Activated CD4-positive, alpha-beta memory T cell treated with anti-CD3 and anti-CD28 coated beads for 36 hours (primary cell): ENCODE measurements at places on chromosomes 2 and 18.

- DNase-seq, result no peak
Observed at GRCh38 chr2:1968988-1969700, 224.8 kb upstream of the PXDN start.

GRCh38 chr18:70459251-70459650 is 170.4 kb downstream of the SOCS6 start:
- no peak for DNase-seq

- DNase-seq, result no peak
Observed at GRCh38 chr2:205722283-205722918, 40.1 kb downstream of the NRP2 start.

DNA sequence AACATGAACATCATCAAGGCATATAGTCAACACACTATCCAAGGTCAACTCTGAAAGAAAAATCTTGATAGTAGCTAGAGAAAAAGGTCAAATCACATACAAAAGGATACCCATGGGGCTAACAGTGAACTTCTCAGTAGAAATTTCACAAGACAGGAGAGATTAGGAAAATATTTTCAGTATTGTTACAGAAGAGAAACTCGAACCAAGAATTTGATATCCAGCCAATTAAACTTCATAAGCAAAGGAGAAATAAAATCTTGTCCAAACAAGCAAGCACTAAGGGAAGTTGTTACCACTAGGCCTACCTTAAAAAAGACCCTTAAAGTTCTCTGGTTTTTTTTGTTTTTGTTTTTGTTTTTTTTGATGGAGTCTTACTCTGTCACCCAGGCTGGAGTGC is 242.5 kb downstream of the EXOC6B start:
- no peak for DNase-seq

DNA sequence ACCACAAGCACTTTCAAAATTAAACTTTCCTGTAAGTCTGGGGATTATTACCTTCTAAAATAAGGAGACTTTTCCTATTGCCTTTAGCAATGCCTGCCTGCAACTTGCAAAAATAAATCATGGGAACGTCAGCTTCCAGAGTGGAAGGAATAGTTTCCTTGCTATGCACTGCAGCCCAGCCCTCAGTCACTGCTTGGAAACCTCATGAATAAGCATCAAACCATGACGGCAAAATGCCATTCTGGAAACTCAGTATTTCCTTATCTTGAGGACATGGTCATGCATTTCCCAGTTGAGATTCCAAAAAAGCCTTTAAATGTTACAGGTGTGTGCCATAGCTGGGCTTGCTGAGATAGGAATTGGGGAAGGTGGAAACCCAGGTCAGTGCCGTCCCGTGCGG is 84.2 kb upstream of the OTOS start:
- peak; percentile 2 for DNase-seq

GRCh38 chr2:149783284-149783683 is 195.7 kb upstream of the MMADHC start:
- DNase-seq, result no peak

GRCh38 chr2:179691235-179691634 is 170.2 kb downstream of the ZNF385B start:
- DNase-seq, result no peak

DNA sequence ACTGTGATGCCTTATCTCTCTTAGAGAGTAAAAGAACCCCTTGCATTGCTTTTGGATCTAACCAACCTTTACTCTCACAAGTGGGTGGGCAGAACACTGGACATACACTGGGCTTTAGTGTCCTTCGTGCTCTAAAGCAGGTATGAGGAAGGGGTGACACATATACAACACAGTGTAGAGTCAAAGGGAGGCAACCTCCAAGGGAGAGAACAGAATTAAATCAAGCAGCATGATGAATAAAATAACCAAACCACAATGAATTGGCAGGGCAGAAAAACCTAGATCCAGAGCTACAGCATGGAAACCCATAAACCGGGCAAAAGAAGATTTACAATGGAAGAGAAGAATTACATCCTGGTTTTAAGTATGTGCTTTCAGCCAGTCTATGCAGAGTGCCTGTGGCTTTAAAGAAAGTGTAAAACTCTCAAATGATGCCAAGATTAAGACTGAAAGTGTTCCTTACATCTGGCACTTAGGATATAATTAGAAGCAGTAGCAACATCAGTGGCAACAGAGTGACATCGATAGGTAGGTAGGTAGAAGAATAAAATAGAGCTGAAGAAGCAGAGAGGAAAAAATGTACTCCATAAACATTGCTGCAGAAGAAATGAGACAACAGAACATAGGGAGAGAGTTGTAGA is 191.7 kb upstream of the ZC3H15 start:
- DNase-seq, result no peak

DNA sequence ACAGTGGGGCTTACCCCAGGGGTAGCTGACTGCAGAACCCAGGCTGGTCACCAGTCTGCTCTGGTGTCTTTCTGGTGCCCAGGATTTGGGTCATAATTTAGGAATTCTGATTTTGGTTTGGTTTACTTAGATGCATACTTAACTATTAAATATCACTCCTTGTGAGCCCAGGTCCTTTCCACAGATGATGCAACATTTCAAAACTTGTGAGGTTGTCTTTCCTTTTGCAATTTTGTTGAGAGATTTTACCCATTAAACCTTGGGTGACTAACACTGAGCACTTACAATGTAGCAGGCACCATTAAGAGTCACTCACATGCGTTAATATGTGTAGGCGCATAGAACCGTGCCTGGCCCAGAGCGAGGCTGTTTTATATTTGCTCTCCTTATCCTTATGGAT is 61.8 kb upstream of the RPL31 start:
- no peak for DNase-seq

DNA sequence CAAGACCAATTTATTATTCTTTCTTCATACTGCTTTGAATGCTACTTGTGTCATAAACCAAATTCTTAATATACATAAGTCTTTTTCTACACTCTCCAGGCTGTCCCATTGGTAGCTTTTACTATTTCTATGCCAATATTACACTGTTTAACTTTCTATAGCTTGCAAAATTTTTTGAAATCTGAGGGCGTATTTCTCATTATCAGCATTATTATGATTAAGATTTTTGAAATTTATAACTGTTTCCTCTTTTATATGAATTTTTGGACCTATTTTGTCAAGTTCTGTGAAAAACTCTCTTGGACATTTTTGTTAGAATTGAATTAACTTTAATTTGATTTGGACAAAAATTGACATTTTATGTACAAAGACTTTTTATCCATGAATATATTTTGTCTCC is 98.6 kb downstream of the GFPT1 start:
- DNase-seq, result no peak

DNA sequence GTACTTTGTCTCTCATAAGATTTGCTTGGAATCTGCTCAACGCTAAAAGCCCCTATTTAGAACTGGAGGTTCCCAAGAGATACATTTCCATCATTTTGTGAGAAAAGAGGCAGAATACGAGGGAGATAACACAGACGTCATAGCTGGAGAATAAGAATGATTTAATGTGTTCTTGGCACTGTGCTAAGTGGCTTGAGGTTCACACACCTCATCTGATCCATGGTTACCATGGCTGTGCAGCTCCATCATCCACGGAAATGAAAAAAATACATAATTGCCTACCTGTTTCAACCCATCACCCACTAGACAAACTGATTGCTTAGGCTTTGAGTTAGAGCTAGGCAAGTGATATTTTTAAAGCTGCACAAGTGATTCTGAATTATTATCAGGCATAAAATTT is 227.6 kb downstream of the SLC8A1 start:
- DNase-seq, result no peak

DNA sequence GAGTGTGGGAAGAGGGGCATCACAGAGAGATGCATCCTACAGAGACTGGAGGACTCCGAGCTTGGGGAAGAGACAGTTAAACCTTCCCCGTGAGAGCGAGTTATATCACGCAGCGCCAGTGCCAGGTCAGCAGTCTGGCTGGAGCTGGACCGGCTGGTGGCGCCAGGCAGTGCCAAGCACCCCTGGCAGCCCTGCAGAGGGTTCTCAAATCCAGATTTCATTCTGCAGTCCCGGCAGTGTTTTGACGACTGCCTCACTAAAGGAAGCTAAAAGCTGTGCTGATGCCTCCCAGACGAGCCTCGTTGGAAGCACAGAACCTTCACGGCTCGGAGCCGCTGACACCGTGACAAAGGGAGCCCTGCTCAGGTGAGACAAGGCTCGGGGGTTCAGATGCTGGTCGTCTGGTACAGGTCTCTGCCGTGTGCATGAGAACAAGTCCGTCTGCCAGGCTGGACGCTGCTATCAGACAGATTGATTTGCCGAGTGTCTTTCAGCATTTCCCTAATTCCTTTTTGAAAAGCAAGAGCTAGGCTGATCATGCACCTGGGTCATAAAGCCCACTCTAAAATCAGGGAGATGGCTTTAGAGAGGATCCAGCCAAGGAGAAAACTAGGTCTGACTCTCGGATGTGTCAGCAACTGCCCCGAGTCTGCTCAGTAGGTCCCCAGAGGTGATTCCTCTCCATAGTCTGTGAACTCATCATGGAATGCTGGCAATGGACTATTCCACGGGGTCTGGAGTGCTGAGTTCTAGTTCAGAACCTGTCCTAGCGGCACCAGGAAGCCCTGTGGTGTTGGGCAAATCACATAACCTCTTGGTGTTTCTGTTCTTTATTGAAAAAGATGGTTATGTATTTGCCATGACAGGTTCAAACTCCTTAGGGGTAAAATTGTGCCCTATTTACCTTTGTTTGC is 240.6 kb downstream of the SOX11 start:
- no peak for DNase-seq

DNA sequence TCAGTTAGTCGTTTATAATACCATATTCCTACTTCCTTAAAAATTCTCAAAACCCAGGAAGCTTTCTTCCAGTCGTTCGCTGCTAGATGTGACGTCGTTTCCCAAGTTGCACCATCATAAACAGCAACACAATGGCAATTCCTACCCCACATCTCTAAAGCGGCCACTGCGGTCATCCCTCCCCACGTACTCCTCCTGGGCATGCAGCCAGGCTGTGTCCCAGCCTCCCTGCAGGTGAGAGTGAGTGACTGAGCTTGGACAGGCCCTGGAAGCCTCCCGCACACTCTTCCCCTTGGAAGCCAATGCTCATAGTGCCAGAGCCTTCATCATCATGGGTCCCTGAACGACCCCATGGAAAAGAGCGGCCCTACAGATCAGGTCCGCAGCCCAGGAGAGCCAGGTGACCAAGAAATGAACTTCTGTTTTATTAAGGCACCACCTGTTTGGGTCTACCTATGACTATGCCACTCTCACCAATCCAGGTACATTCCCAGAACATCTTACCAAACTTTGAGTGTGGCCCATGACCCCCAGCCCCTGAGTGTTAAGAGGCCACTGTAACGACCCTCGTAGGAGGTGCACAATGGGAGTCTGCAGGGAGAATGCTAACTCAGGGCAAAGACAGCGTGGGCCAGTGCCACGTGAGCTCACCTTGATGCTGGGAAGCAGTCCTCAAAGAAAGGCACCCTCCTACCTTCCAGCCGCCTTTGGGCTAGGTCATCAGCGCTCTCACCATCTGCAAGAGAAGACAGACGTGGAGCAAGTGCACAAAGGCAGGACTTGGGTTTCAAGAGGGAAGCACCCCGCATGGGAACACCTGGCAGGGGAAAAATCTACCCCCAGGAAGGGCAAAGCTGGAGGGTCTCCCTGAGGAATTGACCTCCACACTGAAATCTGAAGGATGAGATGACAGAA is 74.7 kb upstream of the RAB6C start:
- no peak for DNase-seq

DNA sequence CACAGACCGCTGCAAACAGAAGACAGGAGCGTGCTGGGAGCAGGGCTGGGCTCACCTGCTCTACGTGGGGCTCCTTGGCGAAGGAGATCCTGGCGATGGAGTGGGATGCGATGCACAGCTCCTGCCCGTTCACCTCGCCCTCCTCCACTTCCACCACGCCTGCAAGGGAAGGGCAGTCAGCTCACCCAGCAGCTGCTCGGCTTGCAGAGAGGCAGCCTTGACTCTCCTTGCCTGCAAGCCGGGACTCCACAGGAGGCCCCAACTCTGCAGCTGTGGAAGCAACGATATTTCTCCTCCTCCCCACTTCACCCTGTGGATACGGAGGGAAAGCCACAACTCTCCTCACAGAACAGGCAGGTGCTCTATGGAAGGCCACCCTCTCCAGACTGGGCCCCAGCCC is 35.1 kb downstream of the THAP4 start:
- no peak for DNase-seq

DNA sequence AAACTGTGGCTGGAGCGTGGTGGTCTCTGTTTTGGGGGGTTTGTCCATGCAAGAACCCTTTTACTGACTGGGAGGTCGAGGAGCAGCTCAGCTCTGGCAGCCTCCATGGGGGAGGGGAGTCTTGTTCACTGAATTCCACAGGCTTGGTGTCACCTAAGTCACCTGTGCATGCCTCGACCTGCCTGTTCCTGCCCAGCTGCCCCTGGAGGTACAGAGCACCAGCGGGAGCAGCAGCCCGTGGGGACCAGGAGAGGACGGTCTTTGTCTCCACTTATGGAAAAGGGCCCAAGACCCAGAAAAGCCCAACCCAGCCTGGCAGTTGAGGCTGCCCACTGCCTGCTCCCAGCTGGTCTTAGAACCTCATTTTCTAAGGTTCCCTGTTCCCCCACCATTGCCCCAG is 168.7 kb upstream of the AGAP1 start:
- no peak for DNase-seq

DNA sequence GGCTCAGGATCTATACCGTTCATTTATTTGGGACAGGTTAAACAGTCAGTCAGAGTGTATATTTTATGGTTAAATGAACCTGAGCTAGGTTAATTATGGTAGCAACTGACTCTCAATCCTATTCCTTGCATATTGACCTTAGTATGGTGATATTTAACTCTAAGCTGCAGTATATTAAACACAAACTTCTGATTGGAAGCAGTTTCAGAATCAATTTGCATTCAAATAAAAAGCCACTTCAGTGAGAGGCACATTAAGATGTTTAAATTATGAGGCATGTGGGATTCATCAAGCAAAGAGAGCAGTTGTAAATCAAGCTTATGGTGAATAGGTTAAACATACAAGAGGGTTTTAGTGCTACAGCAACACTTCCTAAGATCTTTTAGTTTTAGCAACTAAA is 40.4 kb downstream of the FRZB start:
- no peak for DNase-seq

DNA sequence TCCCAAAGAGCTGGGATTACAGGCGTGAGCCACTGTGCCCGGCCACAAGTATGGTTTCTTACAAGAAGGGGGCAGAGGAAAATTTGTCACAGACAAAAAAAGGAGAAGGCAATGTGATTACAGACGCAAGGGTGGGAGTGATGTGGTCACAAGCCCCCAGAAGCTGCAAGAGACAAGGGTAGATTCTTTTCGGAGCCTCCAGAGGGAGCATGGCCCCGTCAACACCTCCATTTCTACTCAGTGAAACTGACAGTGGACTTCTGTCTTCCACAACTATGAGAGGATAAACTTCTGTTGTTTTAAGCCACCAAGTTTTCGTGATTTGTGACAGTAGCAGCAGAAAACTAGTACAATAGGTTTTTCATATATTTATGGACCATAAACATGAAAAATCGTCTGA is 2.1 kb upstream of the TCF7L1 start:
- no peak for DNase-seq
